ENCODE measurements at places on chromosomes 16 and 17.

DNA sequence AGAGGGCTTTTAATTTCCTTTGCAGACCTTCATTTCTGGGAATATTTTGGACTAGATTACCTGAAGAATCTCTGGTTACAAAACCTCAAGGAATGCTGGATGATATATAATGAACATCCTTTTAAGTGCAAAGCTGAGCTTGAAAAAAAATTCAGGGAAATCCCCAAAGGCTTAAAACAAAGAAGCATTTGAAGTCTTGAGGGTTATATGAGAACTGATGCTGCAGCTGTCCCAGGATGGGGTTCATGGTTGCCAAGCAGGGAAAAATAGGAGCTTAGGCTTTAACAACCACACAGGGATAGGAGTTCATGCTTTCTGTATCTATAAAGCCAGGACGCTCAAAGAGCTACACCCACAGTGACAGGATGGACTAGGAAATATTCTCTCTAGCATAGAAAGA is 150.4 kb upstream of the IRX5 start:
- no peak for DNase-seq

DNA sequence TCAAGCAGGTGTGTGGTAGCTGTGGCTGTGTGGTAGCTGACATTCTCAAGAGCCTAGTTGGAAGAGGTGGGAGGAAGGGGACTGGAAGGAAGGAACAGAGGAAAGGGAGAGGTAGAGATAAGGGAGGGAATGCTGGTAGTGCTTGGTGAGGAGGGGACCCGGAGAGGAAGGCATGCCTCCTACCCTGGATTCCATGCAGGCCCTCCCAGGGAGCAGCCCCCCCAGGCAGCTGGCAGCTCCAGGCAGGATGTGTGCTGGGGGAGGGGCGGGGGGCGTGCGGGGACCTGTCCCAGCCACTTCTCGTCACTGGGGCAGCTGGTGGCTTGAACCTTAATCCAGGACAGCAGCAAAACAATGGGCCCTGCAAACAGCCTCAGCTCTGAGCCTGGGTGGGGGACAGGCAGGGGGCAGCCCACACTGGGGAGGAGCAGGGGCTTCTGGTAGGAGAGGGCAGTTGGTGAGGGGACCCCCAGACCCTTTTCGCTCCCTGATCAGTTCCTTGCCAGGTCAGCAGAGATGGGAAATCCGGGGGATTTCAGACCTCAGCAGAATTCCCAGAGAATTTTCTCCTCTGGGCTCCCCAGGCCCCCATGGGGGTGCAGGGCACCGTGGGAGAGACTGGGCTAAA is 27.1 kb downstream of the ARHGAP23 start:
- no peak for DNase-seq

GRCh38 chr17:20307326-20307910 is 159.9 kb downstream of the LGALS9B start:
- DNase-seq = no peak

GRCh38 chr17:8503807-8504206 is 68.1 kb downstream of the NDEL1 start:
- DNase-seq = no peak

- no peak for DNase-seq
Observed at GRCh38 chr16:88792668-88793250, 7.7 kb upstream of the PIEZO1 start.

- DNase-seq = no peak
Observed at GRCh38 chr16:16062023-16062937, 112.9 kb downstream of the ABCC1 start.

- DNase-seq = no peak
Observed at GRCh38 chr17:14329900-14330491, 29.1 kb downstream of the HS3ST3B1 start.

DNA sequence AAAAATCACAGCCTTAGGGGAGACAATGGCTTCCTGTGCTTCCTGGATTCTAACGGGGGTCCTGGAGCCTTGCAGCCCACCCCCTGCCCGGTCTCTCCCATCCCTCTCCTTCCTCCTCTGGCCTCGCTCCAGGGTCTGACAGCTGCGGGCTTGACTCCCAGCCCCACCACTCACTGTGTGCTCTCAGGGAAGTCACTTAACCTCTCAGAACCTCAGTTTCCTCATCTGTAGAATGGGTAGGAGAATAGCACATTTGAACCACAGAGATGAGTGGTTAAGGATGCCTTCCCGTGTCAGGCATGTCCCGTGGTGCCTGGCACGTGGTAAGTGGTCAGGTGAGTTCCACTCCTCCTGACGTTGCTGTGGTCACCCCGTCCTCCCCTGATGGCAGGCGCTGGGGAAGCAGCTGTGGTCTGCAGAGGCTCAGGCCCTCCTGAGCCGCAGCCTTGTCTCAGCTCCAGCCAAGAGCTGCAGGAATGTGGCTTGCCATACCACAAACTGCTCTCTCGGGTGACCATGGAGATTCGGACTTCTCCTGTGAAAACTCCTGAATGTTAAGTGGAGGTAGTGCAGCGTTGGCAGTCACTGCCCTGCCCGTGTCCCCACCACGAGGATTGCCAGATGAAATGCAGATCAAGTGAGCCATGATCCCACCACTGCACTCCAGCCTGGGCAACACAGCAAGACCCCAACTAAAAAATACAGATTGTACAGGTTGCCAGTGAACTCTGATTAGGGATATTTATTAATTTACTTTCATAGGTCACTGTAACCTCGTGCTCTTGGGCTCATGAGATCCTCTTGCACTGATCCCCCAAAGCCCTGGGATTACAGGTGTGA is 85.7 kb downstream of the NT5M start:
- DNase-seq = no peak

DNA sequence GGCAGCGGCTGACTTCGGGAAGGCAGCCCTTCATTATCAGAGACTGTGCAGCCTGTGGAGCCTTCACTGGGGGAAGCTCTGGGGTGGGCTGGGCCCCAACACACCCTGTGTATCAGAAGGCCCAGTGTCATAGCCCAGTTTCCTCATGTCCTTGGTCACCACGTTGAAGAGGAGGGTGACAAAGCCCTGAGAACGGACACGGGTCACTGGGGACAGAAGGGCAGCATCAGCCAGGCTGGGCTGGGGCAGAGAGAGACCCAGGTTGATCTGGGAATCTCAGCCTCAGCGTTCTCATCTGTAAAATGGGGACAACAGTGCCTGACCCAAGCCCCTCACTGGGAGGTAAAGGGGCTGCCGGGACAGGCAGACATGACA is 19.3 kb downstream of the B9D1 start:
- no peak for DNase-seq

- DNase-seq = no peak
Observed at GRCh38 chr17:80071116-80071841, 30.1 kb upstream of the GAA start.

- no peak for DNase-seq
Observed at GRCh38 chr16:68617734-68618133, 27.4 kb upstream of the CDH3 start.

- no peak for DNase-seq
Observed at GRCh38 chr16:6837722-6838121, 494.9 kb upstream of the RBFOX1 start.

GRCh38 chr16:2963723-2964474 is at the start of gene KREMEN2:
TSS of gene KREMEN2 (plus strand) at chr16:2964275. CDS start at chr16:2964521, 246 bp downstream.
- DNase-seq = no peak

- DNase-seq = no peak
Observed at GRCh38 chr16:31886227-31886626, 12.6 kb downstream of the ZNF267 start.

- DNase-seq = no peak
Observed at GRCh38 chr17:65193305-65193704, 56.1 kb downstream of the RGS9 start.

DNA sequence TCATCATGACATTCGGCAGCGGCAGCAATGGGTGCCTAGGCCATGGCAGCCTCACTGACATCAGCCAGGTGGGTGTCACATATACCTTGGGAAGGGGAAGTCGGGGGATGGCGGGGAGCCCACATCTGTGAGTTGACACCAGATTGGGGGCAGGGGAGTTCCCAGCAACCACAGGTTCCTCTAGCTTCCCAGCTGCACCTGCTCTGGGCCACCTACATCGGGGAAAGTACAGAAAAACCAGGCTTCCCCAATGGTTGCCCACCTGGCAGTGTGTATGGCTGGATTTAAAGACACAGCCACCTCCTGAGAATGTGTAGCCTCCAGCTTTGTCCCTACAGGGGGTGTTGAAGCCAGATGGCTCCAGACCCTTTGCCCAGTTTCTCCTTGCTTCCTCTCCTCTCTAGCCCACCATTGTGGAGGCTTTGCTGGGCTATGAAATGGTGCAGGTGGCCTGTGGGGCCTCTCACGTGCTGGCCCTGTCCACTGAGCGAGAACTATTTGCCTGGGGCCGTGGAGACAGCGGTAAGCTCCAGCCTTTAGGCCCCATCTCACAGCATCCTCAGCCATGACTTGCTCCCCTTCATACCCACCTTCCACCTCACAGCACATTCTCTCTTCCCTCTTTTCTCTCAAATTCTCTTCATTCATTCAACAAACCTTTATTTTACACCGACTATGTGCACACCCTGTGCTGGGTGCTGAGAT is 5.0 kb upstream of the TRAF4 start:
- DNase-seq = no peak

DNA sequence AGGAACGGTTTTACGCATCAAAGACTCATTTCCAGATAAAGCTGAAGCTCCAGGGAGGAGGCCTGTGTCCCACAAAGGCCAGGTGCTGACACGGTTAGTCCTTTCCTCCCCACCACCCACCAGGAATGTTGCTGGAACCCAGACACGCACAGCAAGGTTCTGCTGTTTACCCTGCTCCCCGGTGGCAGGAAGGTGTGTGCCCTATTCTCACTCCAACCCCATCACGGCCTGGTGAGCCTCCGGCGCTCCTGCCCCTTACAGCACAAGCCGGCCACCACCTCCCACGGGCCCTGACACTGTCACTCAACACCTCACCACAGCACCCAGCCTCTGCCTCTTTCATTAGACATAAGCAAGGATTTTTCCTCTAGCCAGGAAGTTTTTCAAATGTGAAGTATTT is 47.8 kb downstream of the ANKRD11 start:
- no peak for DNase-seq

DNA sequence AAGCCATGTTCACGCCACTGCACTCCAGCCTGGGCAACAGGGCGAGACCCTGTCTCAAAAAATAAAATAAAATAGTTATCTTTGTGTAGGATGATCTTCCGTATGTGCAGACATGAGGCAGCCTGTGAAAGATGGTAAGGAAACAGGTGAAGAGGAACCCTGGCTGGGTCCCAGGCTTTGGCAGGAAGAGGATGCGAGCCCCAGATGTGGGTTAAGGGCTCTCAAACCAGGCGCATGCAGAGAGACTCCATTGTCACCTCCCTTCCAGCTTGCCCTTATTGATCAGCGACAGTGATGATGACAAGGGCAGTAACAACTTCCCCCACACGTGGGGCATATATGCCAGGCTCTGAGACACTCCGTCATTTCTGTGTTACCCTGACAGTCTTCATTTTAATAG is 106.8 kb downstream of the GNAO1 start:
- no peak for DNase-seq

- DNase-seq = no peak
Observed at GRCh38 chr16:68496689-68497088, 42.4 kb upstream of the ZFP90 start.

DNA sequence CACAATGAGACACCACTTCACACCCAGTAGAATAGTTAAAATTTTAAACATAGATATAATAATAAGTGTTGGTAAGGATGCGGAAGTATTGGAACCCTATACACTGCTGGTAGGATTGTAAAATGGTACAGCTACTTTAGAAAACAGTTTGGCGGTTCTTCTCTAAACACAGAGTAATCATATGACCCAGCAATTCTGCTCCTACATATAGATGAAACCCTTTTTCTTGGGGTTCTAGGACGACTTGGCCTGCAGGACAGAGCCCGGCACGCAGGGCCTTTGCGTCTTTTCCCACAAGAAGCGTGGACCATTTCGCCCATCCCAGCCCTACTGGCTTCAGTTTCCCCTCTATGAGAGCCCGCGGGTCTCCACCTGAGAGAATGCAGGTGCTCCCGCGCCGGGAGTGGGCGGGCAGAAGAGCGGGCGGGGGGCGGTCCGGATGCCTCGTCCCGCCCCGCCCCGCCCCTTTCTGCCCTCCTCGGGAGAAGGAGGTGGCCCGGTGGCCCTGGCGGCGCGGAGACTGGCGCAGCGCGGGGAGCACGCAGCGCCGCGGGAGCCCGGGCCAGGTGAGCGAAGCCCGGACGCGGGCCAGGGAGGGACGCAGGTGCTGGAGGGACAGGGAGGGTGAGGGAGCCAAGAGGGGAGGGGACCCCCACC is at the start of gene SDR42E2:
SDR42E2 (plus strand) TSS at position 508 of the 657 bp plus-strand sequence. CDS start 3,077 bp downstream, outside the sequence.
- DNase-seq = peak; percentile 26

- DNase-seq = no peak
Observed at GRCh38 chr16:55061126-55061525, 130.5 kb downstream of the IRX5 start.

GRCh38 chr16:11423315-11424117 is 78.3 kb downstream of the RMI2 start:
- no peak for DNase-seq

DNA sequence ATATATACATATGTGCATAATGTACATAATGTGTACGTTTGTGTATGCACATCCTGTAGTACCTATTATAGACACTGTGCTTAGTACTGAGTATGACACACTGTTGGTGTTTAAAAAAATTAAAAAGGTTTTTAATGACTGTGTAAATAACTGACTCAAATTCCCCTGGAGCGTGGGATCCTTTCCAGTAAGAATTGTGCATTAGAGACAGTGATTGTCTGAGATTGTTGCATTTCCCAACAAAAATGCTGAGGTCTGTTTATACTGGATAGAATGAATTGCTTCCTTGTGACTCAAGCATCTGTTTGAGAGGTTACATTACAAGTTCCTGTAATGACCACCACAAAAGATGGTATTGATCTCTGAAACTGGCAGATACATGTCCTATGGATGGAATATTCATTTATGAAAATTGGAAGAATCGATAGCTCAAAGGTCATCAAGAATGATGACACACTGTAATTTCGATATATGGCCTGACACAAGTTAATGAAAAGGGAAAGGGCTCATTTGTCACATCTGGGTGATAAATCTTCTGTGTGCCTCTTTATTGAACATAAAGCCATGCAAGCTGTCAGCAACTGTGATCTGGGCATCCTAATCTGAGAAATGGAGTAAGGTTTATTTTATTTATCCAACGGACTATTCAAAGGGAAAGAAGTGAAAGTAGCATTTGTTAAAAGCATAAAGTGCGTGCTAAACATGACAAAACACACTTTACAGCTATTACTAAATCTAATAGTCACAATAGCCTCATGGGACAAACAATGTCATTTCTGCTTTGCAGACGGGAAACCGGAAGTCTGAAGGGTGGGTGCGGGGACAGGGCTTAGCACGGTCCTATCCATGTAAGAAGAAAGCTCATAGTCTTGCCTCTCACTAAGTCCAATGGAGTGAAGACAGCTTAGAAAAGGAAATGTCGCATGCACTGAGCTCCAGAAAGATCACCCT is 228.8 kb downstream of the CDH11 start:
- no peak for DNase-seq

- no peak for DNase-seq
Observed at GRCh38 chr16:17246974-17247732, 223.6 kb downstream of the XYLT1 start.

Measured in activated T-cell treated with anti-CD3 and anti-CD28 coated beads for 48 hours (primary cell).